Cerebellar nuclear complex (tissue), 1 donor: ENCODE measurements at places on chromosomes 6 and 20.

GRCh38 chr6:35280903-35281302 lies 16.7 kb upstream of the DEF6 start:
- DNase-seq: no peak

GRCh38 chr6:104472021-104472901 lies 387.5 kb downstream of the HACE1 start:
- peak; percentile 33 for DNase-seq

- DNase-seq: no peak
Observed at GRCh38 chr20:10857352-10858070, 183.7 kb upstream of the JAG1 start.

- DNase-seq: no peak
Observed at GRCh38 chr6:72589096-72589495, 32.8 kb upstream of the KCNQ5 start.

DNA sequence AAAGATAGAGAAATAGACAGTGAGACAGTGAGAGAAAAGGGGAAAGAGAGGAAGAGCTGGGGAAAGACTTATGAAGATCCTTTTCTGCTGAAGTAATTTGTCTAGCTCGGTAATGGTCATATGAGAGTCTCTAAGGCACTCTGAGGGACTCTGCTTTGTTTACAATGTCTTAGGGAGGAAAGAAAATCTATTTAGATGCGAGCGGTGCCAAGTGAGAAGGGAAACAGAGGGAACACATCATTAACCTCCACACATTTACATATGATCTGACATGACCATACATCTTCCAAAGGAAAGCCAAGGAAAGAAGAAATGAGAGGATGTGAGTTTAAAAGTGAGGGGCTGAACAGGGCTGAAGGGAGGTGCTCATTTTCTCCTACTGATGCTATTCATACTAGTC lies 862.3 kb upstream of the CITED2 start:
- DNase-seq: no peak

GRCh38 chr6:145967549-145967948 lies 3.4 kb upstream of the SHPRH start:
- no peak for DNase-seq
